ENCODE measurements at places on chromosomes 12 and 14.

DNA sequence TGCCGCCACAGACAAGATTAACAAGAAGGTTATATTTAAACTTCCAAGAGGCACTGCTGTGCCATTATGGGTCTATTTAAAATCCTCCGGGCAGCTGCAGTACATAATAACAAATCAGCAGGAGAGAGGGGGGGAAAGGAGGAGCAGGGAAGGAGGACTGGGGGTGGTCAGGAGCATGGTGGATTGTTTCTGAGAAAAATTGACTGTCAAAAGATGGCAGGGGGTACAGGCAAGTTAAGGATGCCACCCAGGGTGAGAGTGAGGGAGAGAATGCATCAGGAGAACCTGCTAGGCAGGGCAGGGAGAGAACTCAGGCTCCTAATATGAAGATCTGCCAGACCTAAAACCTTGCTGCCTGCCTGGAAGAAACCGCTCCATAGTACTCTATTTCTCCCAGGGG is 181.8 kb downstream of the GRIN2B start:
- no peak for DNase-seq

- DNase-seq, result no peak
These were observed 42.2 kb downstream of the PTPRO start for GRCh38 chr12:15364221-15365160.

GRCh38 chr12:59080101-59080500 is 159.8 kb upstream of the LRIG3 start:
- DNase-seq, result no peak

DNA sequence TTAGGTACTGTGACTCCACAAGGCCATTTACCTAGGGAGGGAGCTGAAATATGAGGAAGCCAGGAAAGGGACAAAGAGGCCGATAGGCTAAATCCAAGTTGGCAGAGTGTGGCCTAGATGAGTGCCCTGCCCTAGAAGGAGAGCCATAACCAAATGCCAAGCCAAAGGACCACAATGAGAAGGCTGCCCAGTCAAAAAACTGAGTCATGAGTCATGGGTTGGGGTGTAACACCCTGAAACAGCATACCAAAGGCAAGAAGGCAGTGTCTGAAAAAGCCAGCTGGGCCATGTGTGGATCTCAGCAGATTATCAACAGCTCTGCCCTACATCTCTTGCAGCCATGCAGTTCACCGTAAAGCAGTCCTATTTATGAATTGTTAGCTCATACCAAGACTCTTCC is 171.7 kb downstream of the PHLDA1 start:
- no peak for DNase-seq

DNA sequence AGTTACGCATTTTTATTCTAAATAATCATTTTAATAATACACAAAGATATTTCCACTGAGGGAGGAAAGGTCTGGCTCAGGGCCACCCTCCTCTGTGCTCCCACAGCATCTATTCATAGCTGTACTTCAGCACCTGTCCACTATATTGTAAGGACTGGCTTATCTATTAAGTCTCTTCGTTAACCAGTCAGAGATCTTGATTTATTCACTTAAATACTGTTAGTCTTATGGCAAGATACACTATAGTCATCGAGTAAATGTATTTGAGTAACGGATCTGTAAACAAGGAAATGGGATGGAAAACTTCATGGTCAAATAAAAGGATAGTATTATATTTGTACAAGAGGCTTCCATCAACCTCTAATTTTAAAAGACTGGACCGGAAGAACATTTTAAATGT is 54.6 kb downstream of the SPTLC2 start:
- DNase-seq, result no peak

GRCh38 chr12:112967306-112967705 is 11.0 kb upstream of the OAS2 start:
- no peak for DNase-seq

GRCh38 chr12:73892201-73892600 is 645.4 kb upstream of the ATXN7L3B start:
- DNase-seq, result no peak

GRCh38 chr12:108612788-108613282 is 15.0 kb upstream of the TMEM119 start:
- no peak for DNase-seq

GRCh38 chr12:6914947-6915788 is 788 bp downstream of the ENO2 start:
- peak; percentile 14 for DNase-seq

GRCh38 chr12:104935886-104936285 is 22.2 kb downstream of the SLC41A2 start:
- no peak for DNase-seq

GRCh38 chr14:51262868-51263267 is 22.8 kb downstream of the TMX1 start:
- no peak for DNase-seq

DNA sequence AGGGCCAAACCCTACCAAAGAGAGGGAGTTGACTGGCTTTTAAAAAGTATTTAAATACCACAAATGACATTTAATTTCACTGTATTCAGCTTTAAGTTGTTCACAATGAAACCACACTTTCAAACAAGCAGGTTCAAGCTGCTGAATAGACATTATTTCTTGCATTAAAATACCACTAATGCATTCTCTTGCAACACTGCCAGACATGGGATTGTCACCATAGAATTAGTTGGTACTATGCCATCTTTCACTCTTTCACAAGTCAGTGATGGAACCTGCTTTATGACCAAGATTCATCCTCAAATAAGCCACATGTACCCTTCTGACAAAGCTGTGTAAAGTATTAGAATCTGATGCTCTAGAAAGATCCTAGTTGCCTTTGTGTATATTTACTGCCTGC is 239.4 kb downstream of the PAWR start:
- DNase-seq, result no peak

DNA sequence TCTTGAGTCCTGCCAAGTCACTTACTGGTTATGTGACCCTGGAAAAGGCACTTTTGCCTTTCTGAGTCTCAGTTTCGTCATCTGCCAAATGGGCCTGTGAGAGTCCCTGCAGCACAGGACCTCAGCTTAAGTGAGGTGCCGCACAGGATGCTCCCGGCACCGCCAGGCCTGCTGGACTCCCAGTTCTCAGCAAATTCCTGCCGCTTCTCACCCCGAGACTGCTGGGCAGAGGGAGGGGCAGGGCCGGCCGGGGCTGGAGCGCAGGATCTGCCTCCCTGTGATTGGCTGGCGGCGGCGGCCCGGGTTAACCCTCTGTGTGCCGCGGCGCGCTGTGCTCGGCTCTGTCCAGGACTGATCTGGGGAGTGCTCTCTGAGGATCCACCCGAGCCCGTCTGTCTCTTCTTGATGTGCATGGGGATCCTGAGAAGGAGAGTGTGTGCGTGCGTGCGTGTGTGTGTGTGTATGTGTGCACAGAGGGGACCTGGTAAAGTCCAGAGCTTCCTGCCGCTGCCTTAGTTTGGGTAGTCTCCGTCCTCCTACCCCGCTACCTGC is 8.6 kb downstream of the SETD1B start:
- peak; percentile 62 for DNase-seq

GRCh38 chr14:95123891-95124579 is 33.3 kb downstream of the DICER1 start:
- DNase-seq, result no peak

DNA sequence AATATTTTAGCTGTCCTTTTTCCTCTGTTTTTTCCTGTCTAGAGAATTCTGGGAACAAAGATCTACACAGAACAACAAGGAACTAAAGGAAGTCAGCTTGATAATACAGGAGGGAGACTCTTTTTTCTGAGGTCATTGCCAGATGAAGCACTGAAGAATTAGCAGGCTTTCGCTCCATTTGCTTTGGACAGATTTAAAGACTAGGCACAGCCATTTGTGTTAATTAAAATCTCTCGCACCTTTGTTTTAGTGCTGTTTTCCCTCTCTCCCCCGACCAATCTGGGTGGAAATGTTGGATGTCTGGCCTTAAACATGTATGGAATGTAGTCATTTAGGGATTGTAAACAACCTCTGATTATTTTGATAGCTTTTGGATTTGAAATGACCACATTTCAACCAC is 9.6 kb upstream of the GPHN start:
- no peak for DNase-seq

- no peak for DNase-seq
These were observed 1.3 kb upstream of the RD3L start for GRCh38 chr14:103943673-103944072.

DNA sequence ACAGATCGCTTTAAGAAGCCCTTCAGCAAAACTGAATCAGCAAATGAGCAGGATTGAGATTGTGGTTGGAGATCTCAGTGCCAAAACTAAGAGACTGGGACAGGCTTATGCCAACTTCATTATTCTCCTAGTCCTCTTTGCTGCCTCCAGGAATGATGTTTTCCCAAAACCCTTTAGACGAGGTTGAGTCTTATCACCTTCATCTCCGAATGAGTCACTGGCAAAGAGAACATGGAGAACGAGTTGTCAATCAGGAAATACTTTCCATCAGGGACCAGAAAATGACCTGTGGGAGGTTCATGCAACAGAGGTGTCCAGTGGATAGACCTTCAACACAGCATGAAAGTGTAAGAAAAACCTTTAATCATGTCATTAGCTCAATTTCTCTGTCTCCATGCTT is 461.5 kb downstream of the RMST start:
- no peak for DNase-seq

GRCh38 chr14:21033133-21033698 is 1.4 kb downstream of the RNASE13 start:
- no peak for DNase-seq

GRCh38 chr14:56340932-56341331 is 222.7 kb downstream of the PELI2 start:
- no peak for DNase-seq

- no peak for DNase-seq
These were observed 29.8 kb downstream of the ITPK1 start for GRCh38 chr14:93085911-93086310.

- no peak for DNase-seq
These were observed 3.1 kb downstream of the GARIN2 start for GRCh38 chr14:67192366-67192765.

- DNase-seq, result no peak
These were observed 104.3 kb upstream of the FKBP4 start for GRCh38 chr12:2690348-2691005.
